ENCODE measurements at places on chromosomes 5 and 9.

- DNase-seq: no peak
Measured at GRCh38 chr9:75382126-75382525, 293.8 kb downstream of the OSTF1 start.

DNA sequence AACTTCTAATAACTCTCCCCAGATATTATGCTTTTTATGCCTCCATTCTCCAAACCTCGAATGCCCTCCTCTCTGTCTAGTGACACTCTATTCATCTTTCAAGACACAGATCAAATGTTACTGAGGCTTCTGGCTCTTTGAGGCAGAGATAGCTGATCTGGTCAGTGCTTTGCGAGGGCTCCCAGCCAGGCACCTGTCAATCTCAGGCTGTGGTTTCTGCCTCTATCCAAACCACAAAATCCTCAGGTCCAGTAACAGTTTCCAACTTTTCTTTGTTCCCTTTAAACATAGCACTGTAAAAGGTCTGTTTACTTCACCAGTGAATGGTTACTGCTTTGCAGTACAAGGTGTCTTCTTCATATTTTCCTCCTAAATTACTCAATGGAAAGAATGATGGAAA lies 11.5 kb upstream of the STK32A start:
- no peak for DNase-seq

DNA sequence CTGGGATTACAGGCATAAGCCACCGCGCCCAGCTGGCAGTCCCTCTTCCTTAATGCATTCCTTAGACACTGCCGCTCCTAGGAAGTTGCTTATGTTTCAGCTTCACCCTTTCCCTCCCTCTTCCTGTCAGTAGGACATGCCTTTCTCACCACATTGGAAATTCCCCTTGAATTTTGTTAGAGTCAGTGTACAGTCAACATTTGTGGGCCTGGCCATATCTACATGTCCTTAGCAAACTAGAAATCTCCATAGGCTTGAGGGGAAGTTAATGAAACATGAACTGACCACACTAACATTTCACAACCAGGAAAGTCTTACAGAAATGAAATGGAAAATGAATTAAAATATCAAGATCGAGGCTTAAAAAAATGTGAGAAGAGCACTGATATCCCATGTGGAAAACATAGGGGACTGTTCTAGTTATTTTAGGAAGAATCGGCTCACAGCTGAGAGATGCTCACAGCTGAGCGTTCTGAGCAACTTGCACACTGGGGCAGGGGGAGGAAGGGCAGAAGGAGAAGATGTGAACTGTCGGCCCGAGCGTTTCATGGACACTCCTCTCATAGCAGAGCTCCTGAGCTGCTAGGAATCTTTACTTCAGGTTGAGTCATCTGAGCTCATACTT lies 21.1 kb upstream of the LVRN start:
- no peak for DNase-seq

DNA sequence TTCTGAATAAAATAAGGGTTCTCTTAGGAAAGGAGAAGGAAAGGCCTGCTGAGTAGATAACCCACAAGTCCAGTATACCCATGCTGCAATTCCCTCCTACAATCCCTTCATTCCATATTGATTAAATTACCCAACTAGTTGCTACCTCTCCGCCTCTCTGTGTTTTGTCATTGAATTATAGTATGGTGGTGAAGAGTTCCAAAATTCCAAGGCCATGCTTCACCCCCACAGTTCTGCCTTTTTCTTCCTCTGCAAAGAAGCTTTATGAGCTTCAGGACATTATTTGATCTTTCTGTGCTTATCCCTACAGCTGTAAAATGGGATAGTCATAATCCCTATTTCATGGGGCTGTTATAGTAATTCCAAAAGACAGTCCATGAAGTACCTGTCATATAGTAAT lies 215.6 kb downstream of the ACTL7B start:
- DNase-seq: no peak

DNA sequence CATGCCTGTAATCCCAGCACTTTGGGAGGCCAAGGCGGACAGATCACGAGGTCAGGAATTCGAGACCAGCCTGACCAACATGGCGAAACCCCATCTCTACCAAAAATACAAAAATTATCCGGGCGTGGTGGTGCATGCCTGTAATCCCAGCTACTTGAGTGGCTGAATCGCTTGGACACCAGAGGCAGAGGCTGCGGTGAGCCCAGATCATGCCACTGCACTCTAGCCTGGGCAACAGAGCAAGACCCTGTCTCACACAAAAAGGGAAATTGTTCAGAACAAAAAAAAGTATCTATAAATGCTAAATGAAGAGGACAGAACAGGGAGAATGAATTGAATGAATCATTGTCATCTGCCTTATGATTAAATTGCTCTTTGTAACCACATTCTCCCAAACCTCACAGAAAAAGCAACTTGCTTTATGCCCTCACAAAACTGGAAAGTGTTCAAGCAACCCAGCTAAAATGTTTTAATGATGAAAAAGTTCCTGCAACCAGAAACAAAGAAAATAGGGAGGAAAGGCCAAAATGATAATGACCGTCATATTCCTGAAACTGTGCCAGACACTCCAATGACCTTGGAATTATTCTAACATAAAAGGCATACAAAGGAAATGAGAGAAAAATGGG lies 83.7 kb downstream of the SERINC5 start:
- no peak for DNase-seq

DNA sequence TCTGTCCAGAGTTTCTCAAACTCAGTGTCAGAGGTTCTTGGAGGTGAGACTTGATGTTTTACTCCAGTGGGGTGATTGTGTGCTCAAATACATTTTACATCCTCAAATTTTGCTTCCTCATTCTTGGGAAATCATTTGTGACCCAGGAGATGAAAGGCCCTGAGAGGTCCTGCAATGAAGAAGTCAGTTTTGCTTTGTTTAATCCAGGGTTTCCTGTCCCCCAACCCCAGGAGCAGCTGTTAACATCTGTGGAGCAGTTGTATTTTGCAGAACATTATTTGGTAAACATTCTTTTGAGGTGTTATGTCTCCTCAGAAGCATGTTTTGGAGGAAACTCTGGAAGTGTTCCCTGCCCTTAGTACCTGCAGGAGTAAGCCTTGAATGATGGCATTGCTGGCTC lies 59.8 kb downstream of the DAB2IP start:
- DNase-seq: no peak

GRCh38 chr9:131559421-131560000 lies 14.2 kb downstream of the PRRT1B start:
- no peak for DNase-seq

DNA sequence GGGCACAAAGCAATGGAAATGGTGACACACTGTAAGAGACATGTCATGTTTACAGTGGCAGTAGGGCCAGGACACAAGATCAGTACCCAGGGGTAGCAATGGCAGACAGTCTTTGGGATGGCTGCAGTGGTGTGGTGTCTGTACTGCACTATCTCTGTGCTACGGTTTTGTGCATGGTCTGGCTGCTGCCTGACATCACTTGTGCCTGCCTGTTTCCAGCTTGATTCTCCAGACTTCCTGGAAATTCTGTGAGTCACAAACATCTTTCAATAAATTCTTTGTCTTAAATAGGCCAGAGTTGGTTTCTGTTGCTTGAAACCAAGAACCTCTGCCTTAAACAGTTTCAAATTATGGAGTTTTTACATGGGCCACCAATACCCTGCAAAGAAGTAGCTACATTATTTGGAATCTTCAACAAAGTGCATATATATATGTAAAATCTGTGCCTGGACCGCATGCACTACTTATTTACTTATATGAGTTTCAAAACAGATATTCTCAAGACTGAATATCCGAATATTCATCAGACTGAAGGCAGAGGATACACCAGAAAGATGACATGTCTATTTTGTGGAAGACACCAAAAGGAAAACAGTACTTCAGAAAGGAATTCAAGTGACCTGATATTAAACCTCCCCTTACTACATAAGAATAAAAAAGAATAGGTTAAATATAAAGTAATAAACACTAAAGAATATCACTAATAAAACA lies 188.1 kb downstream of the RFX3 start:
- no peak for DNase-seq

GRCh38 chr9:5560443-5561100 lies 50.2 kb downstream of the PDCD1LG2 start:
- DNase-seq: no peak

- no peak for DNase-seq
Measured at GRCh38 chr5:161149078-161149477, 297.1 kb upstream of the ATP10B start.

- no peak for DNase-seq
Measured at GRCh38 chr9:13430368-13431221, 151.1 kb upstream of the MPDZ start.

- no peak for DNase-seq
Measured at GRCh38 chr9:111148052-111149017, 110.1 kb upstream of the LPAR1 start.

GRCh38 chr9:135242406-135242805 lies 154.9 kb downstream of the OLFM1 start:
- no peak for DNase-seq

GRCh38 chr9:131800366-131800765 lies 60.5 kb upstream of the RAPGEF1 start:
- DNase-seq: no peak
